Right lobe of liver (tissue), 6 donors: ENCODE measurements at places on chromosomes 2 and 18. TPM values are rescaled to one million over a fixed set of nuclear protein-coding genes. Genes with fewer than 3 reads are reported as not detected.

The HDAC4 gene
- 16.9 TPM for total RNA-seq

The TNFAIP6 gene
- total RNA-seq = not detected

- no peak for DNase-seq
These were observed 142.6 kb downstream of the SETBP1 start for GRCh38 chr18:44823286-44823685.

The KCNK3 gene
- total RNA-seq = 0.18 TPM

The REV1 gene
- total RNA-seq = 21.6 TPM

The TSPYL6 gene
- total RNA-seq = not detected

- no peak for DNase-seq
These were observed 22.2 kb downstream of the ZNF516 start for GRCh38 chr18:76472829-76473228.

The CKAP2L gene
- 1.4 TPM for total RNA-seq

The CFC1 gene
- total RNA-seq = not detected

- DNase-seq = no peak
These were observed 10.1 kb upstream of the ADI1 start for GRCh38 chr2:3529316-3530025.

DNA sequence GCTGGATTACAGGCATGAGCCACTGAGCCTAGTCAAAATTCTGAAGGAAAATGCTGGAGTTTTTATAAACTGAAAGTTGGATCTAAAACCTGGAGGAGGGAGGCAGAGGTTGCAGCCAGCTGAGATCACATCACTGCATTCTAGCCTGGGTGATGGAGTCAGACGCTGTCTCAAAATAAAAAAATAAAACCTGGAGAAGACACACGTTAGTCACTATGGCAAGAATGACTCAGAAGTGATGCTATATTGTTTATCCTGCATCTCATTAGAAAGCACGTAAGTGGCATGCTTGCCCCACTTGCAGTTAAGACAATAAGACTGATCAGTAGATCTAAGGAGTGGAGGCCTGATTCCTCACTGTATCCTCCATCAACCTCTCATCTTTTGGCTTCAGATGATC is 106.6 kb upstream of the STON1 start:
- DNase-seq = no peak

DNA sequence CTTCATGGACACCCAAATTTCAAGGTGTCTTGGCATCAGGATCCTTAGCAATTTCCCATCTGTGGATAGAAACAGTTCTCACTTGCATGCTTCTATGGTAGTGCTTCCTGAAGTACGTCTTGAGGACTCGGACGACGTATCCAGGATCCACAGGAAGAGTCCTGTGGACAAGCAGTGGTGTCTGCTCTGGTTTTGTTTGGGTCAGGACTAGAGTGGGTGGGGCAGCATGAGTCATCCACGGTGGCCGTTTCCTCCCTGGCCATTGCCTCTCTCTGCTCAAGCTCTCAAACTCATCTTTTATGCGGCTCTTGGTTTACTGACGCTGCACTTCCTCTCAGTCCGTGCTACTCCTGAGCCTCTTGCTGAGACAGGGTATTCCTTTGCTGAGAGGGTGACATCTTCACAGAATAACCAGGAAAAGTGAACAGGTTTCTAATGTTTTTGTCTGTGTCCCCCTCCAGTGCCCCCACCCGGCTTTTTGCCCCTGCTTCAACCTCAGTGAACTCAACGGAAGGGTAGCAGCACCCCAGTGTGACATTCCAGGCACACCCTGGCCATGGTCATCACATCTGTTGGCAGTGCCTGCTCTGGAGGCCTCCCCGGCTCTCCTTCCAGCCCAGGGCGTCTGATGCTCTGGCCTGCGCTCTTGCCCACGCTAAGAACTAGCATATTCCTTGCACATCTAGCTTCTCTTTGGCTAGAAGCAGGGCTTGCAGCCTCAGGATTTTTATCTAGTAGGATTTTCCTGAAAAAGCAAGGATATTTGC is 62.2 kb downstream of the ARMC9 start:
- no peak for DNase-seq

DNA sequence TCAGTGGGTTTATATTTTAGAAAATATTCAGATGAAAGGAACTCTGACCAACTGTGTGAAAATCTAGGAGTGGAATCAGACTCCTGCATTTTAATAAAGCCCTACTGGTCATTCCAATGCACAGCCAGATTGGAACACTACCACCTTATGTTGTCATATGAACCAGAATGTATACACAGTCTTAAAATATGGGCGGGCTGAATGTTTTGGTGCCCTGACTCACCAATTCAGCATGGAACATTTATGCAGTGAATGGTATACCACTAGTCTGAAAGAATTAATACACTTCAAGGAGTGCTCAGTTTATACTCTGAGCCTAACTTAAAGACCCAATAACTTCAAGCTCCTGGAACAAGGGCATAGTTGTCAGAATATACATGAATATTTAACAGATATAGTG is 280.9 kb upstream of the TCF4 start:
- no peak for DNase-seq

DNA sequence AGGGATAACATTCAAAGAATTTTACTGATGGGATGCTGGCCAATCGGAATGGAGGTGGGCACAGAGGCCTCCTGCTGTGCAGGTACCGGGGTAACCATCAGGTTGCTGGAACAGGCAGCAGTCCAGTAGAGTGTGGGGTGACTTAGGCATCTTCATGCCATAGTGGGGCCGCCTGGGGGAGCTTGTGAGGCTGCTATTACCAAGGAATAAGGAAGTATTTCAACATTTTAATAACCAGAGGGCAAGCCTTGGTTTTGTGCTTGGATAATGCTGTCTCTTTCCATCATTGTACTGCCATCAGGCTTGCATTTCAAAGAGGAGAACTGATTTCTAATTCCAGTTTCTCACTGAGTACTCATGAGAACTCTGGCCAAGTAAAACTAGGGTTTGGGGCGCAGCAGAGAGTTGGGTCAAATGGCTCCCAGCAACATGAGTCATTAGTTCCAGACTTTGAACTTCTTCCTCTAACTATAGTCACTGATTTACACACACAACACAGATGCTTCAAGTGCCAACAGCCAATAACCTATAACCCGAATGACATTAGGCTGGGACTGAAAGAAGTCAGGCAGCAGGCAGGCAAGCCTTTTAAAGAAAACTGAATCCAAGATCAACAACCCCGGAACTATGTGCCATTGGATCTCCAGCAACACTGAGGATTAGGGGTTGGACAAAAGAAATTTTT is 56.1 kb upstream of the FHL2 start:
- DNase-seq = peak; percentile 50

DNA sequence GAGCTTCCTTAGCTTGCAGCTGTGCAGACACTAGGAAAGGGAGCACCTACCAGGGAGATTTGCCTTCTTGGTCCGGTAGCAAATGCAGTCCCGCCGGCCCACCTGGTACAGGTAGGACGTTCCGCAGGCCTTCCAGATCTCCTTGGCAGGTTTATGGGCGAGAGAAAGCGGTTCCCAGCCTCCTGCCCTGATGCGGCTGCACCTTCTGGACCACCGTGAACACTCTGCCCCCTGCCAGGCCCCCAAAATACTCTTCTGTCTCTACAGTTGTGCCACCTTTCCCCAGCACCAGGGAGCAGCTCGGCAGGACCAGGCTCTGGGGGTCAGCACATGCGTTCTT is 67.4 kb downstream of the HNRNPLL start:
- no peak for DNase-seq

DNA sequence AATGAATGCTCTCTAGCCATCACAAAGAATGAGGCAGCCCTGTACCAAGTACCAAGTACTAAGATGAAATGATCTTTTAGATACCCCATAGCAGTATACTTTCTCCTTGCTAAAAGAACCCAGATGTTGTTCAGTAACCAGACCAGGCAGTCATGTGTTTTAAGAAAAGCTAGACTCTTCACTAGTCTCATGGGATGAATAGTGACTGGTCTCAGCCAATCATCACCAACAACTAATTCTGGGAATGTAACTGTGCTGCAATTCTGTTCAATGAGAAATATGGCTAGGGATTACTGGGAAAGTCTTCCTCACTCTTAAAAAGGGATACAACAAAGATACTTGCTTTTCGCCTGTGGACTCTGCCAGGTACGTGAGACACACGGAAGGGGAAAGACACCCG is 29.5 kb downstream of the MBOAT2 start:
- DNase-seq = no peak

GRCh38 chr2:113675875-113676274 is 48.8 kb downstream of the RABL2A start:
- DNase-seq = no peak

GRCh38 chr2:46379213-46380037 is 82.2 kb downstream of the EPAS1 start:
- DNase-seq = no peak

The IL1A gene
- total RNA-seq = not detected

The LBX2 gene
- 6.3 TPM for total RNA-seq

The CROCC2 gene
- total RNA-seq = 0.15 TPM

GRCh38 chr18:3012136-3013023 is 564 bp downstream of the LPIN2 start:
- peak; percentile 69 for DNase-seq

GRCh38 chr2:156908825-156909224 is 348.7 kb upstream of the GALNT5 start:
- DNase-seq = no peak

GRCh38 chr2:48527226-48527885 is 2.6 kb upstream of the STON1 start:
- no peak for DNase-seq

- peak; percentile 25 for DNase-seq
These were observed 111.3 kb upstream of the TLK1 start for GRCh38 chr2:171271971-171272436.

DNA sequence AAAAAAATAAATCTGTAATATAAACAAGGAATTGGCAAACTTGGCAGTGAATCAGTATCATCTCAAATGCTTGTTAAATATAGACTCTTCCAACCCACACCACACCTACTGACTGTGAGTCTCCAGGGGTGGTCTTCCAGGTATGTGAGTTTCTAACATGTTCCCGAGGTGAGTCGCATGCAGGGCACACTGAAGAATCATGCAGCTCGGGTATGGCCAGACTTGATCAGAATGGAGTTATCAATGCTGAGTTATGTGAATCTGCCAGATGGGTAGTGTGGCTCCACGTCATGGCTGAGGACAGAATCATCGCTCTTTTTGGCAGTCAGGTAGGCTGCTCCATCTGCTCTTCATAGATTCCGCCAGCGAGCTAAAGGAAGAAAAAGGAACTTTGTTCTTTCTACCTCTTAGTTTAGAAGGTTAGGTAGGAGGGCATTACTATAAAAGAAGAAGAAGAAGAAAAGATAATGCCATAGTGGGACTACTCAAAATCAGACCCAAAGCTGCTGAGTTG is 1279.7 kb upstream of the ZEB2 start:
- DNase-seq = no peak

DNA sequence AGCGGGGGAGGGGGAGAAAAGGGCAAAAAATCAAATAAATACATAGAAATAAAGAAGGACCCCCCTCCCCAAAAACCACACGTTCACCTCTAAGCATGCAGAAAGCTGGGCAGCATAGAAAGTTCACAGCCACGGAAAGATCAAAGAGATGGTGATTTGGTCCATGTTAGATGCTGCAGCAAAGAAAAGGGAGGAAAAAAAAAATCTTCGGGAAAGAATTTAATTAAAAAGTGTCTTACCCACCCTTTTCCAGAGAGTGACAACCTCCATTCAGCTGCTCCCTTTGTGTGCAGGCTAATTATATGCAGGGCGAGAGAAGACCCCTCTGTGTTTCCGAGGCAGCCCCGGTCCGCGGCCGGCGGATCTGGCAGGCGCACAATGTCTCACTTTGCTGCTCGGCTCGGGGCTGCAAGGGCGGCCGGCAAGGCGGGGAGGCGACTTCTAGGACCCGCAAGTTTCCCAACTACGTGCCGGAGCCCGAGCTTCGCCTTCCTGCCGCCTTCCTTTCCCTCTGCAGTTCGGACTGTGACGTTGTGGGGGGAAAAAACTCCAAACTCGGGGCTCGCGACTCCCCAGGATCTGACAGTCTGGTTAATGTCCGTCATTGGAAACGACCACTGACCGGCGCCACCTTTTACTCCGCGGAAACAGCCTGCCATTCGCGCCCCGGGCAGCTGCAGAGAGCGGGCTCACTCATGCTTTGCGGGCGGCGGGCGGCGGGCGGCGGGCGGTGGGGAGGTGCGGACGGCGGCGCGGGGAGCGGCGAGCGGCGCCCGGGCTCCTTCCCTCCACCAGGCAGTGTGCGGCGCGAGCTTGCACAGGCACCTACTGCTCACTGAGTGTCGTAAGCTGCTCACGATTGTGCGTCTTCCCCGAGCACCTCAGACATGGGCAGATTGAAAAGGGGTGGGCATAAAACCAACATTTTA is at the start of gene LRRTM1:
TSS of gene LRRTM1 (minus strand) at position 844 of the 929 bp plus-strand sequence. CDS start 933 bp downstream, outside the sequence.
- DNase-seq = no peak

DNA sequence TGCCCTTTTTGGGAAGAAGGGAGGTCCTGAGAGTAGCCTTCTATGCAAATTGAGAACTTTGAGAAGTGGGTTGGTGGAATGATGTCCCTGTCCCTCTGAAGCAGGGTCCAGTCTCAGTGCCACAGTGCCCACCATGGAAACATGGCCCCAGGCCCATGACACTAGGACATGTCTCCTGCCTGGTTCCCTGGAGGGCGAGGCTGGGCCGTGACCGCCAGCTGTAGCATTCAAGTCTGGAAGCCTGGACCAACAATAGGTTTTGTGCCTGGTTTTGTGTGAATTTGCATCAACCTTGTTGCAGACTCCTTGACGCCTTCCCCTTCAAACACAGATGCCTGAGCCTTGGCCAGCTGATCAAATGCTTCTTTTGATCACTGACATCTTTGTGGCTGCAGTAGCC is 27.5 kb downstream of the ARID5A start:
- no peak for DNase-seq

The PTH2R gene
- total RNA-seq = 0.16 TPM

DNA sequence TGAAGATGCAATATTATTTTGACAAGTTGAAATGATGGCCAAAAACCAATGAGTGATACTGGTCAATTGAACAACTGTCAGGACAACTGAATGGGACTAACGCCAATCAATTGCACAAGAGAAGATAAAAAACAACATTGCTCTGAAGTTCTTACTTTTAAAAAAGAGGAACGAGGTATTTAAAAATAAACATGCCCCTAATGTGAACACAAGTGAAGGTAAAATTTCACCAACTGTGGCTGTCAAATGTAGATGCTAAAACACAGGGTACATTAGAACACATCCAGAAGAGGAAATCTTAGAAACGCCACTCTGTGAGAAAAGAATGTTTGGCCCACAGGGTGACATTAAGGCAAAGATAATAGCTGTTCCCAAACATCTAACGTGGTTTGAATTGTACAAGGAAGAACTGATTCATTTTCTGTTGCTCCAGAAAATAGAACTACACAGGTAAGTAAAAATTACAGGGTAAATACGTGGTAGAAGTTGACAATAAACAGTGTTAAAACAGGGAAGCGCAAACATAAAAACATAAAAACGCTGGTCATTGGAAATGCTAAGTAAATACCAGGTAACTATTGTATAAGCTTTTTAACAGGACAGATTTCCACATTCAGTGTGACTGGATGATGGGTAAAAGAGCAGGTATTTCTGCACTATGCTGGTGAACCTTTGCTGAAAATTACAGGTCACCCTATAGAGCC is 20.3 kb downstream of the LONRF2 start:
- no peak for DNase-seq

- no peak for DNase-seq
These were observed 651.1 kb downstream of the TDRD15 start for GRCh38 chr2:21774691-21775368.
